DMS 273 treated with DMSO at 0.1 percent for 48 hours (cell line): ENCODE measurements at places on chromosomes 11 and 22.
A peak's percentile ranks its signal among the peaks of the same experiment; 100 is the strongest.

- DNase-seq: no peak
Observed at GRCh38 chr11:894575-895201, 15.9 kb downstream of the CHID1 start.

DNA sequence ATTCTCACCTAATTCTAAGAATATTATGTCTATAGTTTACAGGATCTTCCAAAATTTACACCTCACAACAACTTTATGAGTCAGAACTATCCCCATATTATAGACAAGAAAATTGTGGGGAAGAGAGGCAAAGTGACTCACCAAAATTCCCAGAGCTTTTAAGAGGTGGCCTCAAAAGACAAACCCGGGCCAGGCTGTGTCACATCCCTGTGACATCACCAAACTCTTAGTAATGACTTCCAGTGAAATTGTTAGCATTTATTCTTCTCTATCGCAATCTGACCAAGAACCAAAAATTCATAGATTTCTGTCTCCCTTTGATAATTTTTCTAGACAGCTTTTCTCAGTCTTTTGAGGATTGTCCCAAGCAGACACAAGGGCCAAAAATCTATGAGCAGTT, 134.3 kb downstream of the SNX19 start:
- DNase-seq: no peak

- DNase-seq: no peak
Observed at GRCh38 chr22:43100225-43100624, 10.3 kb upstream of the BIK start.

- DNase-seq: no peak
Observed at GRCh38 chr11:11985954-11986949, 22.2 kb downstream of the DKK3 start.

- DNase-seq: no peak
Observed at GRCh38 chr11:13225038-13226001, 52.3 kb upstream of the BMAL1 start.

- no peak for DNase-seq
Observed at GRCh38 chr11:75499423-75500190, 26.1 kb downstream of the GDPD5 start.

- DNase-seq: no peak
Observed at GRCh38 chr11:108307751-108308150, 84.9 kb downstream of the ATM start.

- DNase-seq: no peak
Observed at GRCh38 chr11:72058416-72059034, 21.8 kb downstream of the NUMA1 start.

DNA sequence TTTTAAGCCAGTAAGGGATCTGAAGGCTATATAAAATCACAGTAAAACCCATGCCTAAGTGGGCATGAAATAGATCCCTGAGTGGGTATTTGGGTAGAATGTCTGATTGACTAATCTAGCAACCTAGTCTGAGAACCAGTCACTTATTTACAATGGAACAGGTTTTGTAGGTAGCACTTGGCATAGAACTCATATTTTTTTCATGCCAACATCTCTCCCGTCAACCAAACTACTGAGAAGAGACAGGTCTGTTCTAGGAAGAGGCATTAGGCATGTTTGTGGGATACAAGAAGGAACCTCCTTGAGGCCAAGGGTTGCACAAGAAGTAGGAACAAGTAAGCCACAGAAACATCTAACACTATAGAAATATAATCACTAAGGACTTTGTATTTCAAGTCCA, 840.4 kb upstream of the TENM4 start:
- no peak for DNase-seq

GRCh38 chr22:30828187-30829155, 133.8 kb downstream of the OSBP2 start:
- DNase-seq: no peak

DNA sequence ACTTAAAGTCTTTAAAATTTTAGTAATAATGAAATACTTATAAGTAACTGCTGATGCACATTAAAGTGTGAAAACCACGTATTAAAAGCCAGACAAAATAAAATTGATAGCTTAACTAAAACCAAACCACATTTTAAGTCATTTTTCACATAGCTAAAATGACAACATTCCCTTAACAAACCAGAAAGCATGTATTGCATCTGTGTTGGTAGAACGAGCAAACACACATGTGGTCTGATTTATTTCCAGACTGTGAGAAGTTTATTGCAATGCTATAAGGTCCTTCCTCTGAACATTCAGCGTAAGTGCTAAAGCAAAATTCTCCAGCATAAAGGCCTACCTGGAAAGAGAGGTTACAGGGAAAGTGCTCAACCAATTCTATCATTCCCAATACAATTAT, 57.8 kb downstream of the ARHGAP20 start:
- no peak for DNase-seq

DNA sequence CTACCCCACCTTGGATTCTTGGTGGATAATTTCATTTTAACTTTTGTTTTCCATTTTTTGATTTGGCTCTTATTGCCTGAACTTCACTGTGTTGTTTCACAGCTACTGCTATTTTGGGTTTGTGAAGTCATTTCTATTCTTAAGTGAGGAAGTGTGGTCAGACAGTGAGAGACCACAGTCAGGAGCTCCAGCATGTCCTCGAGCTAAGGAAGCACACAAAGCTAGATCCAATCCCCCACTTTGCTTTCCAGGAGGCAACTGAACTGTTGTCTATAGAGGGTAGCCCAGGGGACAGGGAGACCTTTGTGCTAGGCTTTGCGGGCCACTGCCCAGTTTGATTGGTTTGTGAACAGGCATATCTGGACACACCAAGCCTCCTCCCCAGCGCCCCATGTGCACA, 251.8 kb upstream of the KIRREL3 start:
- DNase-seq: no peak

- DNase-seq: no peak
Observed at GRCh38 chr22:25602445-25602844, 38.0 kb downstream of the GRK3 start.

GRCh38 chr22:37394341-37394740, 32.9 kb downstream of the ELFN2 start:
- DNase-seq: no peak

GRCh38 chr11:119152043-119152442, 3.2 kb downstream of the ABCG4 start:
- no peak for DNase-seq

DNA sequence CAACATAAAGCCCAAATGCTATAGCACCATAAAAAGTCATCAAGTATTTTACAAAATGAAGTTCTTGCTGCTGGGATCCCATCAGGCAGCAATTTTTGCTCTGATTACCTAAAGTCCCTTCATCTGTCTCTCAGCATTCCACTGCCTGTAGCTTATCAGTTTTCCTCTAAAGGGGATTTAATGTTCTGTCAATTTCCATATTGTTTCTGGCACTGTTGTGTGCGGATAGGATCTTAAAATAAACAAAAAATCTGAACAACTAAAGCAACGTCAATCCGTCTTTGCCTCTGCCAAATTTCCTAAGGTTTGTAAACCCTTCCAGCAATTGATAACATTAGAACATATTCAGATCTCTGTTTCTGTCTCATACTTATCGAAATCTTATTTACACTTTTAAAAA, 1126.3 kb upstream of the RAG2 start:
- no peak for DNase-seq

- no peak for DNase-seq
Observed at GRCh38 chr22:33582822-33583400, 337.4 kb downstream of the LARGE1 start.

- DNase-seq: no peak
Observed at GRCh38 chr11:9936754-9937153, 272.9 kb downstream of the SWAP70 start.

- DNase-seq: no peak
Observed at GRCh38 chr11:67640021-67640757, 626 bp upstream of the TBX10 start.

DNA sequence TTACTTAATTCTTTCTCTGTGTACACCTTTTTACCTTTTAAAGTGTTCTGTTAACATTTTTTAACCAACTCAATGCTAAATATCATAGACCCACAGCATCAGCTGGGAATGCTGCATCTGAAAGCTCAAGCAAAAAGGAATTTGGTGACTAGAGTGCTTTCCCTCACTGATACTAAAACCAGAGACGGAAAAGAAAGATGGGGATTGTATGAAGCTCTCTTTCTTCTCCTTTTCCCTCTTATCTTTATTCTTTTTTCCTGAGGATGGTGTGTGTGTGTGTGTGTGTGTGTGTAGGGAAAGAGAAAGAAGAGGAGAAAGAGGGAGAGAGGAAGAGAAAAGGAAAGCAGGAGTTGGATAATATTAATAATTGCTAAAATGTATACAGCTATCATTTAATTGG, 4.1 kb upstream of the SIK2 start:
- DNase-seq: no peak

GRCh38 chr11:134508219-134508990, 96.4 kb upstream of the B3GAT1 start:
- DNase-seq: no peak

- DNase-seq: no peak
Observed at GRCh38 chr11:120589376-120589775, 77.8 kb downstream of the GRIK4 start.

DNA sequence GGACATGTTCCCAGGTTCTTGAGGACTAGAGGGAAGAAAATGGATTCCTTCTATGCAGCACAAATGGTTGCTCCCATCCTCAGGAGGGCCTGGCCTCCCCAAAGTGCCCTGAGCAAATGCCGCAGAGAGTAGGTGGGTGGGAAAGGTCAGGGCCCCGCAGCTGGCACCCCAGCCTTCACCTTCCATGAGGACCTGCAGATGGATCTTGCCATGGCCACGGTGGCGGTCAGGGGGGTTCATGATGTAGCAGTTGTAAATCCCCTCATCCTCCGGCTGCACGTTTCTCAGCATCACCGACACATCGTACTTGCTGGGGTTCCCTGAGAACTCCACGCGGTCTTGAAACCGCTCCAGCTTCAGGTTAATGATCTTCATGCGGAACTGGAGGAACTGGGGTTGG, 8.5 kb downstream of the SCN2B start:
- no peak for DNase-seq

GRCh38 chr11:59771605-59772004, 16.4 kb downstream of the STX3 start:
- DNase-seq: no peak

DNA sequence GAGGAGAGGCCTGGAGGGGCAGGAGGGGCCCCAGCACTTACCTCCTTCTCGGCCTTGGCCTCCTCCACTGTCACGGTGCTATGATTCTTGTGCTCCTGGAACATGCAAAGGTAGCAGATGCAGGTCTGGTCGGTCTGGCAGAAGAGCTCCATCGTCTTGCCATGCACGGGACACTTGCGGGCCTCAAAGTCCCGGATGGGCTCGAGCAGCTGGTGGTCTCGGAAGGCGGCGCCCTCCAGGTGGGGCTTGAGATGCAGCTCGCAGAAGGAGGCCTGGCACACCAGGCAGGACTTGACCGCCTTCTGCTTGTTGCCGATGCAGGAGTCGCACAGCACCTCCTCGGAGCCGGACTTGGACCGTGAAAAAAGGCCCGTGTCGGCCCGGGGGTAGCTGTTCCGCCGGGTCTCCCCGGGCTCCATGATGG, 714 bp downstream of the TRIM29 start:
- no peak for DNase-seq

GRCh38 chr11:106491751-106492150, 414.3 kb downstream of the AASDHPPT start:
- no peak for DNase-seq

DNA sequence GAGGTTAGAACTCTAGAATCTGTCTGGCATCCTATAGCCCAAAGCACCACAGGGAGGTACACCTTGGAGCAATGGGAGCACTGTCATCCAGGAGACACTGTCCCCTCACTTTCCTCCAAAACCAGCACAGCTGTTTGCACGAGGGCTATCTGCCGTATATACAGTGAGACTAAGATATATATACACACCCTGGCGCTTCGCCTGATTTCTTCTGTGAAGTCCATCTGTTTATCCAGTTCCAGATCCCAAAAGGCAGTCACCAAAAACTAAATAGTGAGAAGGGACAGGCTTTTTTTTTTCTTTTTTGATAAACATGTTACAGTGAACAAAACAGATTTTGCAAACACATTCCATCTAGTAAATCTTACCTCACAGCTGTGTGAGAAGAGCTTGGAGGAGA, 68.5 kb downstream of the ARFGAP2 start:
- no peak for DNase-seq

GRCh38 chr22:19422440-19423301, 8.9 kb downstream of the HIRA start:
- no peak for DNase-seq

- peak; percentile 26 for DNase-seq
Observed at GRCh38 chr11:45354976-45355705, 69.0 kb upstream of the SYT13 start.

GRCh38 chr11:60887556-60887955, 18.8 kb downstream of the PRPF19 start:
- DNase-seq: peak; percentile 64

DNA sequence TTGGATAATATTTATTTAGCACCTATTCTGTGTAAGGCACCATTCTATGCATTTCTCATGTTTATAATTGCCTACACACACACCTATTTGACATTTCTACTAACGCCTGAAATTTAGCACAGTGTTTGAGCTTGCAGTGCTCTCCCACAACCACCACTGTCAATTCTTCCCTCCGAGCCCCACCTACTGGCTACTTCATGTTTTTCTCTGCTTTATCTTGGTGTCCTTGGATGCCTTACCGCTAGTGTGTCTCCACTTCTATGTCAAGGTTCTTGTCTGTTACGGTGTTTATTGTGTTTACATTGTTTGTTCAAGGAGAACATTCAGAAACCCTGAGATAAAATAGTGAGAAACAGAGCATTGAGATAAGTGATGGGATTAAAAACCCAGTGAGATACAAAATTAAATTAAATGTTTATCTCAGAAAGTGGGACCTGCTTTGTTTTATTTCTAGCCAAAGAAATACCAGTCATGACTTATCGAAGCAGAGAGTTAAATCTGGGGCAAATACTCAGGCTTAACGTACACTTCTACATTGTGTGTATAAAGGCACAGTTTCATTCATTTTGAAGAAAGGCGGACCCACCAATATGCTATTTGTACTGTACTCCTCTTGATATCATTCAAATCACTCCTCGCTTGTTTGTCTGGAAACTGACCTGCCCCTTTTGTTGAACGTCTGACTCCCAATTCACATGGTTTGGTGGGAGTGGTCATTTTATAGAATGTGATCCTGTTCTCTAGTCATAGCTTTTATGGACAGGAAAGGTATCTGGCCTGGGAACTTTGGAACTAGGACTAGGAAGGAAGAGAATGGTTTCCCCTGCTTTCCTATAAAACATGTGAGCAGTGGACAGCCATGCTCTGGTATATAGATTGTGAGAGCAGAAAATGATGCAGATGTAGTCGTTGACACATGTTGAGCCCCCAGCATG, 39.2 kb upstream of the SLC36A4 start:
- DNase-seq: peak; percentile 15

GRCh38 chr11:14054116-14055107, 91.9 kb downstream of the SPON1 start:
- DNase-seq: no peak

DNA sequence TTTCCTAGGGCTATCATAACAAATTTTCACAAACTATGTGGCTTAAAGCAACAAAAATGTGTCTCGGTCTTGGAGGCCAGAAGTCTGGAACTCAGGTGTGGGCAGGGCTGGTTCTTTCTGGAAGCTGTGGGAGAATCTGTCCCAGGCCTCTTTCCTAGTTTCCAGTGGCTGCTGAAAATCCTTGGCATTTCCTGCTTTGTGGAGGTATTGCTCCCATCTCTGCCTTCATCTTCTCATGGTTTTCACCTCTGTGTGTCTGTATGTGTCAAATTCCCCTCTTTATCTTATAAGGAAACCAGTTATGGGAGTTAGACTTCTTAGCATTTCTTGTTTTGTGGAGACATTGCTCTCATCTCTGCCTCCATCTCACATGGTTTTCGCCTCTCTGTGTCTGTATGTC, 130.4 kb upstream of the PLET1 start:
- DNase-seq: no peak

GRCh38 chr11:17821648-17822400, 87.2 kb downstream of the KCNC1 start:
- no peak for DNase-seq
